ENCODE measurements at places on chromosomes 16 and 17.

GRCh38 chr17:81954131-81955057 lies 6.6 kb downstream of the NOTUM start:
- no peak for DNase-seq

DNA sequence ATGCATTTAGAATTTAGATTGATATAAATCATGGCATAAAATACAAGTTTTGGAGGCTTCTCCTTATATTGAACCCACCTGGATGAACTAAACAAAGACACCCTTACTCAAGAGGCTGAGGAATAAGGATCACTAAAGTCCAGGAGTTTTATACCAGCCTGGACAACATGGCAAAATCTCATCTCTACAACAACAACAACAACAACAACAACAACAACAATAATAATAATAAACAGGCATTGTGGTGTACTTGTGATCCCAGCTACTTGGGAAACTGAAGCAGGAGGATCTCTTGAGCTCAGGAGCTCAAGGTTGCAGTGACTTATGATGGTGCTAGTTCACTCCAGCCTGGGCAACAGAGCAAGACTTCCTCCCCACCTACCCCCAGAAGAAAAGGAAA lies 558.0 kb downstream of the TOX3 start:
- DNase-seq, result no peak

- no peak for DNase-seq
Observed at GRCh38 chr17:75998327-75998795, 2.3 kb upstream of the CDK3 start.

- no peak for DNase-seq
Observed at GRCh38 chr16:11131706-11132105, 124.3 kb downstream of the SOCS1 start.

DNA sequence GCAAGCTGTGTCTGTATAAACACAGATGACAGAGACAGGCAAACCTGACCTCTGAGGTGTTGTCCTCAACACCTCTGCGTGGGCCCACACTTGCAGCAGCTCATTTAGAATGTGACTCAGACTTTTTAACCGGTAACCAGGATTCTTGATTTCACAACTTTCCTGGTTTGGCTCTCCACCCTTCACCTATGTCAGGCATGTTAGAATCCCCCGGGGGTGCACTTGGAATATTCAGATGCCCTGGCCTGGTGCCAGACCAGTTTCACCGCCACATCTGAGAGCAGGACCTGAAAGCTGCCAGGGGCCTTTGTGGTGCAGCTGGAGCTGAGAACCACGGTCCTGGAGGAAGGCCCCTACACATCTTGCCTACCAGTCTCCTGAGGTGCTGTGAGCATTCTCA lies 4.8 kb downstream of the DHODH start:
- no peak for DNase-seq

DNA sequence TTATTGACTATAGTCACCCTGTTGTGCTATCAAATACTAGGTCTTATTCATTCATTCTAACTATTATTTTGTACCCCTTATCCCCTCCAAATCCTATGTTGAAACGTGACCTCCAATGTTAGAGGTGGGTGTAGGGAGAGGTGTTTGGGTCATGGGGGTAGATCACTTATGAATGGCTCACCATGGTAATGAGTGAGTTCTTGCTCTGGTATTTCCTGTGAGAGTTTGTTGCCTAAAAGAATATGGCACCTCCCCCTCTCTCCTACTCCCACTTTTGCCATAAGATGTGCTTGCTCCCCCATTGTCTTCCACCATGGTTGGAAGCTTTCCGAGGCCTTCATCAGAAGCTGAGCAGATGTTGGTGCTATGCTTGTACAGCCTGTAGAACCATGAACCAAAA lies 59.3 kb upstream of the BRD7 start:
- DNase-seq, result no peak

GRCh38 chr16:49483251-49483650 lies 109.6 kb downstream of the C16orf78 start:
- DNase-seq, result no peak

- no peak for DNase-seq
Observed at GRCh38 chr17:13503526-13503925, 98.2 kb downstream of the HS3ST3A1 start.

All from NCI-H510A treated with DMSO at 0.1 percent for 48 hours (cell line).